ENCODE measurements at places on chromosomes 6 and 20. TPM values are rescaled to one million over a fixed set of nuclear protein-coding genes. Genes with fewer than 3 reads are reported as not detected.

The PNLDC1 gene
- total RNA-seq, result not detected

- DNase-seq, result no peak
- H3K4me3 ChIP-seq, result no peak overlapping the region
- H3K36me3 ChIP-seq, result no peaks in the 10 kb centered on the region
- H3K27ac ChIP-seq, result peak overlapping the region; percentile 74
Measured at GRCh38 chr20:36094497-36094896, 60.0 kb upstream of the EPB41L1 start.

DNA sequence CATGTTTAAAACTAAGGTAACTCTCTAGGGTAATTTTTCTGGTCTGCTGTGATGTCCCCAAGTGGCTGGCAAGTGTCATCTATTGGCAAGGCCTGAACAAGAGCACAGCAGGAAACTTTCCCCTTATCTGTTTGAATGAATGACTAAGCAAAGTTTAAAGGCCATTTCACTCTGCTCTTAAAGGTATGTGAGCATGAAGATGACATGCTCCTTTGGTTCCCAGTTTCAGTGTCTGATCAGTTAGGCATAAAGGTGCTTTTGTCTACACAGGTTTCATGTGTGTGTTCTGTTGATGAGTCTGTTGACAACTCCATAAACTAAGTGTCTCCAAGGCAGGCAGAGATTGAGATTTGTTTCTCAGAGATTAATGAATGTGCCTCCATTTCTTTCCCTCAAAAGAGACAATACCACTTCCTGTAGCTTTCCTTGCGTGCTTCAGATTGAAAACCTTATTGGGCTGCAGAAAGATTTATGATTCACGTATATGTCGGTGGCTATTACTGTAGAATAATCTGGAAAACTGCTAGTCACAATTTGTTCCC is 83.9 kb downstream of the MAP3K7 start:
- H3K4me3 ChIP-seq, result no peak overlapping the region
- no peaks in the 10 kb centered on the region for H3K4me1 ChIP-seq
- H3K27ac ChIP-seq, result no peak overlapping the region
- no peak for DNase-seq
- no peaks in the 10 kb centered on the region for H3K36me3 ChIP-seq
- H3K27me3 ChIP-seq, result no peaks in the 10 kb centered on the region

DNA sequence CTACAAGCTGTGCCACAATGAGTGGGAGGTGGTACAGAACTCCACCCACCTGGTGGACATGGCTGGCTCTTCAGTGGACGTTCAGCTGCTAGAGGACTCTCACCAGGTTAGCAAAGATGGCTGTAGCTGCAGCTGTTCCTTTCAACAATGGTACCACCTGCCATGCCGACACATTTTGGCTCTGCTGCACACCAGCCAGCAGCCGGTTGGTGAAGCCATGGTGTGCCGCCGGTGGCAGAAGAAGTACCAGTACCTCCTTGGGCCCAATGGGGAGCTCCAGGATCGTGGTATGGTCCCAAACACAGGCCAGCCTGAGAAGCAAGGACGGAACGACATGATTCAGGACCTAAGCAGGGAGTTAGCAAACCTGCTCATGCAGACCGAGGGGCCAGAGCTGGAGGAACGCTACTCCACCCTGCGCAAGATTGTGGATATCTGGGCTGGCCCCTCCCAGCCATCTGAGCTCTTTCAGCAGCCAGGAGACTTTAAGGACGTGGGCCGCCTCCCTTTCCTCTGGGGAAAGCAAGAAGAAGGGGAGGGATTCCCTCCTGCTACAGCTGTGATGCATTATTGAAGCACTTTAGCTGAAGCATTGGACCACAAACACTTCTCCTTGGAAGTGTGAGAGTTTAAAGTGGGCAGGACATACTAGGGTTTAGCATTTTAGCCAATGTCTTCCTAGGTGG is 2.8 kb upstream of the ZSWIM1 start:
- no peak overlapping the region for H3K4me3 ChIP-seq
- H3K4me1 ChIP-seq, result peaks cover 9% of the 10 kb centered on the region
- no peak overlapping the region for H3K27ac ChIP-seq

DNA sequence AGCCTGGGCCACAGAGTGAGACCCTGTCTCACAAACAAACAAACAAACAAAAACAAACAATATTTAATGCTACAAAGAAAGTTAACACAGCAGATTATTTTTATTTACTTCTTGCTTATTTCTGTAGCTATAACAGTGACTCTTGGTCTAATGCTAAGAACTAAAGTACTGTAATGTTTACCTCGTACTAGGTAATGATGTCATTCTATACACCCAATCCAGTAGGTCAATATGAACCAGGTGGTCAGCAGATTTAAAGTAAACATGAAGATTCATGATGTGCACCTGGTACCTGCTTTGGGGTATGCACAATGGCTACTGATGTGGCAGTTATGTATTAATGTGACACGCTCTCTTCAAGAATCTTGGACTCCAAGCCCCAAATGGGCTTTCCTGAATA is 36.6 kb upstream of the CARMIL1 start:
- no peaks in the 10 kb centered on the region for H3K36me3 ChIP-seq
- DNase-seq, result no peak
- no peak overlapping the region for H3K27ac ChIP-seq
- H3K27me3 ChIP-seq, result no peaks in the 10 kb centered on the region

- H3K36me3 ChIP-seq, result no peaks in the 10 kb centered on the region
- no peak overlapping the region for H3K27ac ChIP-seq
- no peaks in the 10 kb centered on the region for H3K27me3 ChIP-seq
- peaks cover 4% of the 10 kb centered on the region for H3K4me1 ChIP-seq
Measured at GRCh38 chr6:31083742-31084354, 28.5 kb downstream of the C6orf15 start.
